Posterior vena cava (tissue), 2 donors: ENCODE measurements at places on chromosomes 5 and 9. TPM values are rescaled to one million over a fixed set of nuclear protein-coding genes. Genes with fewer than 3 reads are reported as not detected.

ACTBL2 gene
- total RNA-seq = not detected

CREBRF gene
- total RNA-seq = 27.8 TPM

ZNF454 gene
- total RNA-seq = 2.3 TPM

FLT4 gene
- total RNA-seq = 18.0 TPM

PHF19 gene
- 30.8 TPM for total RNA-seq

ZNF354B gene
- total RNA-seq = 15.2 TPM

FAXDC2 gene
- 30.1 TPM for total RNA-seq

C8G gene
- total RNA-seq = 1.4 TPM

RAD1 gene
- 15.8 TPM for total RNA-seq

SLC36A3 gene
- not detected for total RNA-seq
